ENCODE measurements at places on chromosomes 5 and 9. TPM values are rescaled to one million over a fixed set of nuclear protein-coding genes. Genes with fewer than 3 reads are reported as not detected.

DNA sequence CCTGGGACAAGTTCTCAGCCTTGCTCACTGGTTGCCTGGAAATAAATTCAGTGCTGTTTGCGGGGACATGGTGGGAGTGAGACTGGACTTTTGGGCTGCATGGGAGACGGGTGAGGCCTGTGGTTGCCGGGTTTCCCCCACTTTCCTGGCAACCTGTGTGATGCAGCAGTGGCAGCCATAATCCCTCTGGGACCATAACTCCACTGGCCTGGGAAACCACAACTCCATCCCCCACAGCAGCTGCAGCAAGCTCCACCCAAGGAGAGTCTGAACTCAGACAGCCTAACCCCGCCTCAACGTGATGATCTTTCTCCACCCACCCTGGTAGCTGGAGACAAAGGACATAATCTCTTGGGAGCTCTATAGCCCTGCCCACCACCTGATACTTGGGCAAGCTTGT is 349.9 kb downstream of the PIK3R1 start:
- no peak for DNase-seq

DNA sequence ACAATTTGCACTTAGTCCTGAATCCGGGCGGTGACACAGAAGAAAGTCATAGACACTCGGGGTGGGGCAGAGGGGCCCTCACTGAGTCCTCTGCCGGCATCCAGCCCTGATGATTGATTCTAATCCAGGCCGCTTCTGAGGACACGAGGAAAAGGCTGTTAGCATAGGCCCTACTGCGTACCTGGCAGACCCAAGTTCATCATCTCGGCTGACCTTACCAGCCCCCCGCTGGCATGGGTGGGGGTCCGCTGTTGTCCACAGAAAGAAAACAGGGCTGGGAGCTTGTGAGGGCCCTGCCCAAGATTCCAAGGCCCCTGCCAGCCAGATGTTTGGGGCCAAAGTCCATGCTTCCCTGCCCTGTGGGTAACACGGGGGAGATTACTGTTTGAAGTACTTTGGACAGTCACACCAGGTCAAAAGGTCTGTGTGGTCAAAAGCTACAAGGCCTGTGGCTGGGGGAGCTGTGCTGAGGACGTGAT is 24.5 kb downstream of the ERGIC1 start:
- DNase-seq = no peak

- DNase-seq = no peak
Observed at GRCh38 chr5:173530547-173530946, 85.9 kb downstream of the BOD1 start.

DNA sequence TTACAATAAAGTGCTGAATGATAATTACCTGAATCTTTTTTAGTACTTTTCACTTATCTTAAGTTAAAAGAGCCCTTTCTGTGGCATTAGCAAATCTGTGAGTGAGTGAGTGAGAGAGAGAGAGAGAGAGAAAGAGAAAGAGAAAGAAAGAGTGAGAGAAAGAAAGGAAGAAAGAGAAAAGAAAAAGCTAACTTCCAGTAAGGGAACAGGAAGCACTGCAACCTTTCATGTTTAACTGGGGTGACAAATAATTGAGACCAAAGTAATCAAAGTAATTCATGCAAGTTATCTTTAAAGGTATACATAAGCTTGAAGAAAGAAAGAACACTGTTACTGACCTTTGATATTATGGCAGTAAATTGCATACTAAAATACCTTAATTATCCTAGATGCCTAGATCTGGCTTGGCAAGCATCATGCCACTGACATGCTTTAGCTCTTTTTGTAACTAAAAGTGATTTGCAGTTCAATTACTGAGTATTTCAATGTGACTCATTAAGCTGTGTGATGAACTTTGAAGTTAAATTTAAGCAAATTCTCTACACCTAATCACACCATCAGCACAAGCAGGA is 21.7 kb downstream of the FEM1C start:
- DNase-seq = no peak

DNA sequence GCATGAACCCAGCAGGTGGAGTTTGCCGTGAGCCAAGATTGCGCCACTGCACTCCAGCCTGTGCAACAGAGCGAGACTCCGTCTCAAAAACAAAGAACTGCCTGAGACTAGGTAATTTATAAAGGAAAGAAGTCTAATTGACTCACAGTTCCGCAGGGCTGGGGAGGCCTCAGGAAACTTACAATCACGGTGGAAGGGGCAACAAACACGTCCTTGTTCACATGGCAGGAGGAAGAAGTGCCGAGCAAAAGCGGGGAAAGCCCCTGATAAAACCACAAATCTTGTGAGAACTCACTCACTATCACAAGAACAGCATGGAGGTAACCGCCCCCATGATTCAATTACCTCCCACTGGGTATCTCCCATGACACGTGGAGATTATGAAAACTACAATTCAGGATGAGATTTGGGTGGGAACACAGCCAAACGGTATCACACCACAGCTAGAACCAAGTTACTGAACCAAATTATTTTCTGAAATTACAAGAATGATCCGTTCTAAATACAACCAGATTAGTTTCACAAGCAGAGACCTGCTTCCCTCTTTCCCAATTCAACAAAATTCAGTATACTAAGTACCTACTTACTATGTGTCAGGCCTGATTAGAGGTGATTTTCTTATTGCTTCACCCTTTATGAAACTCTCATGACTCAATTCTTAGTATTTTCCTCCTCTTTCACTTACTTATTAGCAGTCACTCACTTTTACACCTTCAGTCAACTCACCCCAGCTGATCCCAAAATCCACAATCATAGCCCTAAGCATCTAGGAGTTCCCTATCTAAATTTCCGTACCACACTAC is 8.4 kb downstream of the UBTD2 start:
- no peak for DNase-seq

GRCh38 chr9:36317766-36318165 is 59.5 kb upstream of the GNE start:
- peak; percentile 38 for DNase-seq

DNA sequence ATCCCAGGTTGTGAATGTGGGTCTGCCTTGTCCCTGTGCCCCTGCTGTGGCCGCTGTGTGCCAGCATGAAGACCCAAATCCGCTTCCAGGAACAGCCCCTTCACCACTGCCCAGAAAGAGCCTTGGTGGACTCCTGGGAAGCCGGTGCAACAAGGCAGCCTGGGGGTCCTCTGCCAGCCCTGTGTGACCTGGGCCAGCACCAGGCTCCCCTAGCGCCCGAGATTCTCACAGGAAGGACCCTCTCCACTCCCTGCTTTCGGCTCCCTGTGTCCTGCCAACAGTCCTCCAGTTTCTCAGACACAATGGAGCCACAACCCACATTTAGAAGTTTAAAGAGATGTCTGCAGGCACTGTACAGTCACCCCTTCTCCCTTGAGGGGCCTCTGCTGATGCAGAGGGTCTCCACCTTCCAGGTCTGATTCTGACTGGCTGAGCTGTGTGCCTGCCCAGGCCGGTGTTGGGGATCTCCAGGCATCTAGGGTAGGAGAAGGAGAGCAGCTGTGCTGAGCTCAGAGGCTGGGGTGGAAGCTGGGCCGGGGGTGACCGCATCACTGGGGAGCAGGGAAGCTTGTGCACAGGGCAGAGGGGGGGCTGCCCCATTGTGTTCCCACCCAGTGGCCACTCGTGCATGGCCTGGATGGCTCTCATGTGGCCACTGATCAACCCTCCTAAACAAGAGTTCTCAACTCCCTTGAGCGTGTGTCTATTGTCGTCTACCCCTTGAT is 174.0 kb downstream of the IRX2 start:
- DNase-seq = no peak

DNA sequence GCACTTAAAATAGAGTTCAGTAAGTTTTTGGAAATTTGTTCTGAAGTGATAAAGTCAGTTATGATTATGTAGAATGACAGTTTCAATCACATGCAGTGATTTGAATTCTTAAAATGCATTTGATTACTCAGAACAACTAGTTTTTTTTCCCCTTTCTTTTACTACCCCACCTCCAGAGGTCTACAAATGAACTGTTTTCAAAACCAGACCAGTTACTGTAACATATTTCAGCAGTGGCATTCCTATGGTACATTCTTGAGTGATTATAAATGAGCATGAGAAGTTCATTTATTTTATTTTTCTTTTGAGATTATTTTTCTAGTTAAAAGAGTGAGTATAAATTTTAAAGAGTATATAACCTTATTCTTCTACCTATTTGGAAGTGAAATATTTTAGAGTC is 71.6 kb downstream of the NNT start:
- DNase-seq = no peak

GRCh38 chr5:134451225-134451935 is 39.7 kb upstream of the CDKN2AIPNL start:
- DNase-seq = no peak

DNA sequence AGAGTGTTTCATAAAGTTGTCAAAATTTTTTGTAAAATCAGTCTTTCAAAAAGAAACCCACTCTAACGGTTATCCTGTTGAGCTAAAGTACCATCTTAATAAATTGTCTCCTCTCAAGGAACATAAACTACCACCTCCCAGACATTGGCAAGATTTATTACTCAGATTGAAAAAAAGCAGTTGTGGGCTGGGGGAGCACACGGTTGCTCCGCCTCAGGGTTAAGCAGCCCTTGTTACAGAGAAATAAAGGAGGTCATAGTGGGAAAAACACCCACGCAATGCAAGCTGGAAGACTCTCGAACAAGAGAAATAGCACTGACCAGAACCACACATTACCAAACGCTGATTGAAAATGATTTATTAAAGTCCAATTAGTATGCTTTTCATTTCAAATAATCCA is 165.3 kb downstream of the LPAR1 start:
- DNase-seq = no peak

GRCh38 chr5:103373597-103374472 is 115.3 kb downstream of the MACIR start:
- no peak for DNase-seq

GRCh38 chr5:171521679-171522078 is 102.2 kb downstream of the FGF18 start:
- DNase-seq = no peak

DNA sequence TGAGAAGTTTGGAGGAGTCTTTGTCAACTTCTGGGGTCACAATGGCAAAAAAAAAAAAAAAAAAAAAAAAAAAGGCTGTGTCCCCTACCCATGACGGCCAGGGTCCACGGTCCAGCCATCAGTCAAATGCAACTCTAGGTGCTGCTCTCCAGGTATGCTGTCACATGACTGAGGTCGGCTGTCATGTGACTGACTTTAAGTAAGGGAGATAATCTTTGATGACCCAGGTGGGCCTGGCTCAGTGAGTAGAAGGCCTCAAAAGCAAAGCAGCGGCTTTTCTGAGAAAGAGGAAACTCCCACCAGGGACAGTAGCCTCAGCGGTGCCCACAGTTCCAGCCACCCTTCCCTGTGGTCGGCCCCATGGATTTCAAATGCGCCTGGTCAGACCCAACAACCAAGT is 117.7 kb downstream of the ROR2 start:
- DNase-seq = no peak

DNA sequence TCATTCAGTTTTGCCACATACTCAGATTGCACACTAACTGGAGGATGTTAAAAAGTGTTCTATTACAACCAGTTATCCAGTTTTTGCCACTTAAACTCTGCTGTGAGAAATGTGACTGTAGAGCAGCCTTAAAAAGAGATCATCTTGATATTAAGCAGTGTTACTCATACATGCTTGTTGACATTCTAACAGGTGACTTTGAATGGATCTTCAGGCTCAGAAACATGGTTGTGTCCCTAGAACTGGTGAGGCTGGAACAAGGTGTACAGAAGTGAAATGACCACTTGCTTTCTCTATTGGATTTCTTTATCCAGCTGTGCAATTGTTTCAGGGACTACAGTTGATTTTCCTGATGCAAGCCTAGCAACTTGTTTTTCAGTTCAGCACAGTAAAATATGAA is 166.1 kb upstream of the CCDC152 start:
- no peak for DNase-seq

- DNase-seq = no peak
Observed at GRCh38 chr5:179199246-179199645, 139.1 kb downstream of the ZNF354C start.

GRCh38 chr5:17860660-17861315 is 226.5 kb downstream of the TAF11L14 start:
- no peak for DNase-seq

- DNase-seq = no peak
Observed at GRCh38 chr5:26578002-26578401, 460.4 kb downstream of the CDH9 start.

DNA sequence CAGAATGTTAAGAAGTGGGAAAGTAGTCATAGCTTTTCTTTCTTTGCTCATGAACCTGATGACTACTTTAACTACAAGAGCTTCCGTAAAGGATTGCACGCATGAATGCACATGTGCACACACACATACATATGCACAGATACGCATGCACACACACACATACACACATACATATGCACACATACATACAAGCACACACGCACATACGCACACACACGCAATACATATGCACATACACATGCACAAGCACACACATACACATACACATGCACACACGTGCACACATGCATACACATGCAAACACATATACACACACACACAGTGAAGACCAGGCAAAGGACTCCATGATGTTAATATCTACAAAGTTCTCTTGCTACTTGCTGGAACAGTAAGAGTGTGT is 22.9 kb downstream of the LSM11 start:
- DNase-seq = no peak

- no peak for DNase-seq
Observed at GRCh38 chr9:5438301-5439162, 807 bp upstream of the PLGRKT start.

GRCh38 chr5:140420665-140421361 is 19.2 kb downstream of the ANKHD1 start:
- no peak for DNase-seq

- no peak for DNase-seq
Observed at GRCh38 chr5:66796305-66797292, 200.4 kb downstream of the MAST4 start.

DNA sequence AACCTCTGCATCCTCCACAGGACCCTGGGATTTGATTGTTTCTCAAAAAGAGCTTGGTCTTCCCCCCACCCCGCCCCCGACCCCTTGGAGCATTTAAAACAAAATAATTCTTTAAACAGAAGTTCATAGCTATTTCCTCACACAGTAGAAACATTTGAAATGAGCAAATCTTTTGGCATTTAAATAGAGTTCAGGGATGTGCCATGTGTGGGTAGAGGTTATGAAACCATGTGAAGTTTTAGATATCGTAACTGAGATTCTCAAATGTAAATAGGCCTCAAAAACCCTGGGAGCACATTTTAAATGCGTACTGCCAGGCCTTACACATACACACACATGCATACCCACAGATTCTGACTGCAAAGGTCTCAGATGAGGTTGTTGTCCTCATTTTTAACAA is 66.5 kb downstream of the EPB41L4B start:
- DNase-seq = no peak

GRCh38 chr9:110180511-110181434 is 27.2 kb downstream of the C9orf152 start:
- peak; percentile 34 for DNase-seq

The PHYHD1 gene
- 39.7 TPM for total RNA-seq

The MYMK gene
- not detected for total RNA-seq

The ZDHHC11 gene
- total RNA-seq = 40.1 TPM

The RELL2 gene
- total RNA-seq = 0.55 TPM

The ABLIM3 gene
- 130 TPM for total RNA-seq

The SPATA31E1 gene
- not detected for total RNA-seq

The FST gene
- 3.2 TPM for total RNA-seq

The PCSK5 gene
- total RNA-seq = 4.1 TPM

The PDE6A gene
- total RNA-seq = 0.05 TPM

The RGS7BP gene
- total RNA-seq = 6.4 TPM

The SLC6A19 gene
- not detected for total RNA-seq

The PLEKHG4B gene
- not detected for total RNA-seq
